ENCODE measurements at places on chromosomes 11 and 22.

- no peak for DNase-seq
Observed at GRCh38 chr11:128208329-128209137, 378.8 kb downstream of the ETS1 start.

GRCh38 chr22:45472426-45472825 is 30.3 kb upstream of the FBLN1 start:
- DNase-seq: no peak

GRCh38 chr11:20047769-20048154 is 112.5 kb downstream of the DBX1 start:
- no peak for DNase-seq

- no peak for DNase-seq
Observed at GRCh38 chr11:2092956-2093412, 46.2 kb downstream of the IGF2 start.

- DNase-seq: no peak
Observed at GRCh38 chr11:105881027-105881426, 141.0 kb downstream of the MSANTD4 start.

DNA sequence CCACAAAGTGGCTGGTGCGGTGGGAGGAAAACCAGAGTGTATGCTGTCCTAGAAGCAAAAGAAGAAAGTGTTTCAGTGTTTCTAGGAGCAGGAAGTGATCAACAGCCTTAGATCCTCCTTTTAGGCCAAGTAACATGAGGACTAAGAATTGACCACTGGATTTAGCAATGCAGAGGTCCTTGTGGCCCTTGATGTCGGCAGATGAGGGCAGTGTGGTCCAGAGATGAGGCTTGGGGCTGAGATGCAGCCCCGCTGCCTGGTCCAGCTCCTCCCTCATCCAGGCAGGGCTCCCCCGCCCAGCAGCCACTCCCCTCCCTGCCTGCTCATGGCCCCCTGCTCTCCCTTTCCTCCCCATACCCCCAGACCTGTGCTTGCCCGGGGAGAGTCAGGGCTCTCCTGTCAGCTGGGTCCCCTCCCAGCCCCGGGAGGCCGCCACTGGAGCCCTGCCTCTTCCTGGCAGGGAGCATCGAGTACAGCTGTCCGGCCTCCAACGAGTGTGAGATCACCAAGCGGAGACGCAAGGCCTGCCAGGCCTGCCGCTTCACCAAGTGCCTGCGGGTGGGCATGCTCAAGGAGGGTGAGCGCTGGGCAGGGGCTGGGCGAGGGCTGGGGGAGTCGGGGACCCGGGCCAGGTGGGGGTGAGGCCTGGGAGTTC is 3.7 kb downstream of the TRMT112 start:
- DNase-seq: no peak

DNA sequence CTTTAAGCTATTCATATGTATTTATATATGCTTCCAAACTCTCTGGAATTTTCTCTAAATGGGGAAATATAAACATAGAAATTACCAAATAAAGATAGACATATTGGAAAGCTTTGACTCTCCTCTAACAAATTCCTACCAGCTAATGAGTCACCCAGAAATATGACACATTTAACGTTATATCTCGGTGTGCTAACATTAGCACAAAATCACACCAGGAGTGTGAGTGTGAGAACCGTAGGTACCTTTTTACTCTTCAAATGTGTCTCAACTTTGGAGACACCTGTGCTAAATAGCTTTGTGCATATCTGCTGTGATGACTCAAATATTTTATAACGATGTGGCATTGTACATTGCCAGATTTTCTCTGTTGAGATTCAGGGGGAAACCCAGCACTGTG is 714.4 kb downstream of the METTL15 start:
- no peak for DNase-seq

GRCh38 chr11:112584672-112585071 is 324.0 kb upstream of the PLET1 start:
- DNase-seq: no peak

- no peak for DNase-seq
Observed at GRCh38 chr22:44042249-44043218, 18.4 kb downstream of the PARVB start.

- DNase-seq: no peak
Observed at GRCh38 chr22:46842606-46843005, 80.2 kb downstream of the TBC1D22A start.

DNA sequence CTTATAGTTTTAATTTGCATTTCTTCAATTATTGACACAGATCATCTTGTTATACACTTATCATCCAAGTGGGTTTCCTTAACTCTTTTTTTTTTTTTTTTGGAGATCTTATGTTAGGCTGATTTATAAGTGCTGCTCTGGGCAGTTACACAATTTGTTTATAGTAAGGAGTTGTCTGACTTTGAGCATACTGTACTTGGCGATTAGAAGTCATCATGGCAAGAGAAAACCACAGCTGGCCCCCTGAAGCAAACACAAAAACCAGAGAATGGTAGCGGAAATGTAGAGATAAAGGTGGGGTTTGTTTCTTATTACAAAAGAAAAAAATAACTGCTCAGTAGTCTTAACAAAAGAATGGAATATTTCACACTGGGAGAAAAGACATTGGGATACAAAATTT is 292.6 kb downstream of the SWAP70 start:
- no peak for DNase-seq

DNA sequence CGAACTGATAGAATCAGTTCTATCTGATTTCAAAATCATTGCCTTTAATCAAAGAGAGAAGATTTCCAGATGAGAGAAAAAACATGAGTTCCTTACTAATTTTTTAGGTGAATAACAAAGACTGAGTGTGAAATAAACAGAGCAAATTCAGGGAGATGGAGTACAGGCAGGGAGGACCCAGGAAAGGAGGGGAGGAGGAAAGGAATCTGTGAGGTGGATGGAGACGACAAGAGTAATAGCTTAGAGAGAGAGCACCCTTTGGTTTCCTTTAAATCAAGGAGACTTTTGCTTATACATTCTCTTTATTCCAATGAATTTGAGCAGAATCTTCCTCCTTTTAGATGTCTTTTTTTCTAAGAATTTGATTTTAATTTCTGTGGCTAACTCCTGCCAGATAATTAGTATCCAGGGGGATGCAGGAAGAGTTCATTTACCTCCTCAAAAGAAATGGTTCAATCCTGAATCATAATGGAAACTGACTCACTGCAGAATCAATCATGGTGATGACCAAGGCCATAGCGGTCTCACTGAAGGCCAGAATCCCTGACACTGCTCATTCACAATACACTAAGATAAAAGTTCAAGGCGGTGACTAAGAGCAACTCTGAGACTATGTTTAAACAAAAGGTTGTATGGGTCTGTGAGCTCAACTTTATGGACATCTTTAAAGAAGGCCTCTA is 234.0 kb upstream of the ZC3H12C start:
- no peak for DNase-seq

DNA sequence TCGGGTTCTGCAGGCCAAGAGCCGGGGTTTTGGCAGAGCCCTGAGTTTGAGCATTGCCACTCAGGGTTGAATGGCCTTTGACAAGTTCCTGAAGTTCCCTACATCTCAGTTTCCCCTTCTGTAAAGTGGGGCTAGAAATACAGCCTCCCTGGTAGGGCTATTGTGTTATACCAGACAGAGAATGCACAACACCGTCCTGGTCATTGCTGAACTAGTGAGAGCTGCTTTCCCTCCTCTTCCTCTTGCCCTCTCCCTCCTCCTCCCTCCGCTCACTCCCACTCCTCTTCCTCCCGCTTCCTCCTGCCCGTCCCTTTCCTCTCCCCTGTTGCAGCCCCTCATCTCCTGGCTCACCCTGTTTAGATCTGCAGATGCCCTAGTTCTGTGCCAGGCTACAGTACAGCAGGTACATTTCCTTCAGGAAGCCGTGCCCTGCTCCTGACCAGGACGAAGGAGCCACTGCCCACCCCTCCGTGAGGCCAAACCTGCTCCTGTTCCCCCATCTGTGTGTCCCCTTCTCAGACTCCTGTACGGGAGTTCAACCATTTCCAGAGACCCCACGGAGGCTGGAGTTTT is 91.5 kb upstream of the SHANK2 start:
- no peak for DNase-seq

- DNase-seq: no peak
Observed at GRCh38 chr11:50088231-50088630, 55.6 kb downstream of the OR4C45 start.

DNA sequence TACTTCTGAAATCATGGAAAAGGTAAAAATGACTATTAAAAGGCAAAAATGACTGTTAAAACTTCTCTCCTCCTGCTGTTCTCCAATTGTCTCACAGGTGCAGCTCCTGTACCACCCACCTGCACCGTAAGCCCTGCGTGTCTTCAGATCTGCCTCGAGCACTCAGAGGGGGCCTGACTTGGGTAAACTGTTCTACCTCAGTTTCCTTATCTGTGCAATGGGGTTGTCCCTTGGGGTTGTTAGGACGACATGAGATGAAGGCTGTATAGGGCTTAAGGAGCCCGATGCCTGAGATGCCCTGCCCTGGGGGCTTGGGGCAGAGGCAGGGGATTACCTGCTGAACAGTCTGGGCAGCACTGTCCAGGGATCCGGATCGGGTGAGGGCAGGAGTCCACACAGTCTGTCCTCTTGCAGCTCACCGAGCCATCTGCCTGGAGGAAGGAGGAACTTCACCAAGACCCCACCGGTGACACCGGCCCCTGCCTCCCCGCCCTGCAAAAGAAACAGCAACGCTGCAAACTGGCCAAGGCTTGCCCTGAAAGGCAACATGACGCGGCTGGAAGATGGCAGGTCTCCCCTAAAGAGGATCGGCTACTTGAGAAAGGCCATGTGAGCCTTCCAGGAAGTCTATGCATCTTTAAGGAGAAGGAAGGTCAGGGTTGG is 26.4 kb downstream of the VWCE start:
- no peak for DNase-seq

DNA sequence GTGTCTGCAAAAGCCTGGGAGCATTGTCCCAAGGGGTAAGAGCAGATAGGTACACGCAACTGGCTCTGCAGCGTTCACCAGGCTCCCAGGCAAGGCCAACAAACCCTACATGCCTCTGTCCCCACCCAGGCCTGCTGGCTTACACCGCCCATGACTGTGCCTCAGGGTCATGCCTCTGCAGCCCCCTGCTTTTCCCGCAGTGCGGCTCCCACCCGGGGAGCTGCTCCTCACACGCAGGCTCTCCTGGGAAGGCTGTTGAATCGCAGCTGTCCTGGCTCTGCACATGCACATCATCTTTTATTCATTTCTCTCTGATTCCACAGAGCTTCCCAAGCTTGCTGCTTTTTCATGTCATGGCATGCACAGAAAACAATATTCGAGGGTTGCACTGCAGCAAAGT is 29.2 kb upstream of the B3GAT1 start:
- DNase-seq: no peak

DNA sequence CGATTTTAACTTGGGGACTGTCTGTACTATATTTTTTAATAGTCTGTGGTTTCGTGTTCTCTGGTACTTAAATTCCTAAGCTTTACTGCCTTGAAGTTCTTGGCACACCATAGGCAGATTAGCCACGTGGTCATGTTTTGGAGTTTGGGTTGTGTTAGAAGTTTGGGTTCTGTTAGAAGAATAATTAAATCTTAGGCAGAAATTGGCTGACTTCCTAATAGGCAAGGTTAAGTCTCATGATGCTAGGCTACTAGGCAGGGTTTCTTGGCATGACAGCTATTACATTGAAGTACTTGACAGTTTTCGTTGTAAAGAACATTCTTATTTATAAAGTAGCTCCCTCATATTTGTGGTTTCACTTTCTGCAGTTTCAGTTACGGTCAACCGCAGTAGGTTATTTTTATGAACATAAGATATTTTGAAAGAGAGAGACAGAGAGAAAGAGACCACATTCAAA is 30.0 kb upstream of the MMP7 start:
- DNase-seq: no peak

- DNase-seq: no peak
Observed at GRCh38 chr11:101158119-101158518, 28.5 kb upstream of the PGR start.

DNA sequence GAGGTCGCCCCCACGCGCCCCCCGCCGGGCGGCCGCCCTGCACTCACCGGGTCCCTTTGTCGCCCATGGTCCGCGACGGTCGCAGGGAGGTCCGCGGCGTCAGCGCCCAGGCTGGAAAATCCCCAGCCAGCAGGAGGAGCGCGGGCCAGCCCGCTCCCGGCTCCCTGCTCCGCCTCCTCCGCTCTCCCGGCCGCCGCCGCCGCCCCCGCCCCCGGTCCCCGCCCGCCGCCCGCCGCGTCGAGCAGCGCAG is at the start of gene ARRB1:
Gene ARRB1, minus strand, starts transcription at position 121 of the 250 bp plus-strand sequence. Its CDS starts 54 bp downstream, at position 67.
- DNase-seq: no peak

DNA sequence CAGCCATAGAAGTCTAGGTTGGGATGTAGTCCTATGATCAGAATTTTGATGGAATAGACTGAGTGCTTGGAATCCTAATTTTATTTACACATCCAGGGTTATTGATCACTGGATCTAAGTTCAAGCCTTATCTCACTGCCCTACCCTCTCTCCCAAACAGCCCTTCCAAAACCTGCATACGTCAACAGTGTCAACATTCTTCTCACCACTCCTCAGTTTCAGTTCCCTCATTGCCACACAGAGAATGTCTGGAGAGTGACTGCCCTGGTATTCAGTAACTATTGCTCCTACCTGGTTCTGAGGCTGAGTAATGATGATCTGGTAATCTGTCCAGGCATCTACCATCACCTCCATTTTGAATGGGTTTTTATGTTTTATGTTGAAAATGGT is 60.0 kb downstream of the GLYATL1 start:
- no peak for DNase-seq

GRCh38 chr11:112216561-112217105 is 9.6 kb upstream of the PTS start:
- DNase-seq: no peak

DNA sequence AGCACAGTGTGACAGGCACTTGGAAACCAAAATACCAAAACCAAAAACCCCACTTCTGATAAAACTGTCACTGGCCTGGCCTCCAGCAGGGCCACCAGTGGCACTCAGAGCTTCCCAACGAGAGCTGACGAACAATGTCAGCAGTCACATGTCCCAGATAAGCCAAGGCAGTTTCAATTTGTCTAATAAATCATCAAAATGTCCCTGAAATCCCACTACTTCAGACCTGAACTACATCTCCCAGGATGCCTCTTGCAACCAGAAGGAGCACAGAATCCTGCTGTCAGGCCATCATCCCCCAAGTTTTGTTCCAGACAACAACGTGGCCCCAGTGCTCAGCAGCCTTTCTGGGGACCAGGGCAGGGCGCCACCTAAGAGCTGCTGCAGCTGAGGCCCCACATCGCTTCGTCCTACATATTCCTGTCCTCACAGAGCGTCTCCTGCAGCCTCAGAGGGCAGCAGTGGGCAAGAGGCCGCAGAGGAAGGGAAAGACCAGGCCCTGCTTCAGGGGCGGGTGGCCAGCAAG is 25.1 kb downstream of the LRFN4 start:
- no peak for DNase-seq

DNA sequence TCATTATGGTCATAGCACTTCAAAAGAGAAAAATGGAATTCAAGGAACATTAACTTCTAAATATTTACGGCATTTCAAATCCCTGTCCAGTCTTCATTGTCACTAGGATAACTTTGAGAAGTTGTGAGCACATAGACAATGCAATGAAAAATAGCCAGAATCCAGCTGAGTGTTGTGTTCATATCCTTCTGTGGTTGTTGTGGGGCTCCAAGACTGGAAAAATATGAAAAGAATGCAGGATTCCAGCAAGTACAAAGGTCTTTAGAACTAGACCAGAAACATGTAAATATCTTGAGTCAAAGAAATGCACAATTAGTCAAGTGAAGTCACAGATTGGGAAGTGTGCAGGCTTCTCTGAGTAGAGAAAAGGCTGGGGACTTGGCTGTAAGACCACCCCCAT is 68.7 kb downstream of the WT1 start:
- no peak for DNase-seq

GRCh38 chr11:133945087-133945974 is 11.4 kb downstream of the IGSF9B start:
- DNase-seq: no peak

- DNase-seq: no peak
Observed at GRCh38 chr11:34323601-34324000, 34.2 kb downstream of the ABTB2 start.

- no peak for DNase-seq
Observed at GRCh38 chr11:13174090-13174489, 103.5 kb upstream of the BMAL1 start.

All from cortex of kidney (tissue), 1 donor.